ENCODE measurements at places on chromosomes 5 and 9.

- DNase-seq: no peak
Observed at GRCh38 chr9:93077811-93078210, 18.2 kb upstream of the CARD19 start.

DNA sequence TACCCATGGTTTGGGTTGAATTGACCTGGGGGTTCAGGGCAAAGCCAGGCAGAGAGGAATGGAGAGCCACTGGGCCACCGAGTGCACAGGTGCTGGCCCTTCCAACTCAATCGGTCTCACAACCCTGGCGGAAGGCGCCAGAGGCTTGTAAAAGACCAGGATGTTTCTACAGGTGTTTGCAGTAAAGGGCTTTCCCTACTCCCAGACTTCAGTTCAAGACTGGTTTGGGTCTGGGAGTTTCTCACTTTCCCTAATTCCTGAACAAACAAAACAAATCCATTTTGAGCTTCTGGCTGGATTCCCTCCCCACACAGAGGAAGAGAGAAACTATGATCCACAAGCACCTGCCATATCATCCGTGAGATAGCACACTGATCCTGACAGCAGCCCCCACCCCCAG, 125.2 kb upstream of the KLF4 start:
- DNase-seq: no peak

- no peak for DNase-seq
Observed at GRCh38 chr9:18905028-18905882, 127.8 kb downstream of the SAXO1 start.

DNA sequence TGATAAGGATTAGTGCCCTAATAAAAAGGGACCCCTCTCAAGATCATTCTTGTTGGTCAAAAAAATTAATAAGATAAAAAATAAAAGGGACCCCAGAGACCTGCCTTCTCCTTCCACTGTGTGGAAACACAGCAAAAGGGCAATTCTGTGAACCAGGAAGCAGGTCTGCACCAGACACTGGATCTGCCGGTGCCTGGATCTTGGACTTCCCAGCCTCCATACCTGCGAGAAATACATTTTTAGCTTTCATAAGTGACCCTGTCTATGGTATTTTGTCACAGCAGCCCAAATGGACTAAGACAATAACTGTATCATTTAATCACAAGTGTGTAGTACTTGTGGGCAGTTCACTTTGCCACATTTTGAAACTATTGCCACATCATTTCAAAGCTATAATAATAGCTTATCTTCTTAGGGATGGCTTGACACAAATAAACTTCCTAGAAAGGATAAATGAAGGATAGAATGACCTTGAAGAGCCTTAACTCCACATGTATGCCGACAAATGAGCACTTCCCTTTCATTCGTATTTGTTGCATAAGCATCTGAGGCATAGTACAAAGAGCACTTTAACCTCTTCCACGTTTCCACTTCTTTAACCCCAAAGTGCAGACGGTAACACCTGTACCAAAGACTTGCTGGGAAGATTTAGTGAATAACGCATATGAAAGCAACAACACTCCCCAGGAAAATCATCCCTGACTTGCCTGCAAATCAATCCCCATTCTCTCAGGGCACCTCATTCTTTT, 336.5 kb downstream of the RFX3 start:
- DNase-seq: no peak

GRCh38 chr9:97695995-97696802, 941 bp downstream of the XPA start:
- no peak for DNase-seq

DNA sequence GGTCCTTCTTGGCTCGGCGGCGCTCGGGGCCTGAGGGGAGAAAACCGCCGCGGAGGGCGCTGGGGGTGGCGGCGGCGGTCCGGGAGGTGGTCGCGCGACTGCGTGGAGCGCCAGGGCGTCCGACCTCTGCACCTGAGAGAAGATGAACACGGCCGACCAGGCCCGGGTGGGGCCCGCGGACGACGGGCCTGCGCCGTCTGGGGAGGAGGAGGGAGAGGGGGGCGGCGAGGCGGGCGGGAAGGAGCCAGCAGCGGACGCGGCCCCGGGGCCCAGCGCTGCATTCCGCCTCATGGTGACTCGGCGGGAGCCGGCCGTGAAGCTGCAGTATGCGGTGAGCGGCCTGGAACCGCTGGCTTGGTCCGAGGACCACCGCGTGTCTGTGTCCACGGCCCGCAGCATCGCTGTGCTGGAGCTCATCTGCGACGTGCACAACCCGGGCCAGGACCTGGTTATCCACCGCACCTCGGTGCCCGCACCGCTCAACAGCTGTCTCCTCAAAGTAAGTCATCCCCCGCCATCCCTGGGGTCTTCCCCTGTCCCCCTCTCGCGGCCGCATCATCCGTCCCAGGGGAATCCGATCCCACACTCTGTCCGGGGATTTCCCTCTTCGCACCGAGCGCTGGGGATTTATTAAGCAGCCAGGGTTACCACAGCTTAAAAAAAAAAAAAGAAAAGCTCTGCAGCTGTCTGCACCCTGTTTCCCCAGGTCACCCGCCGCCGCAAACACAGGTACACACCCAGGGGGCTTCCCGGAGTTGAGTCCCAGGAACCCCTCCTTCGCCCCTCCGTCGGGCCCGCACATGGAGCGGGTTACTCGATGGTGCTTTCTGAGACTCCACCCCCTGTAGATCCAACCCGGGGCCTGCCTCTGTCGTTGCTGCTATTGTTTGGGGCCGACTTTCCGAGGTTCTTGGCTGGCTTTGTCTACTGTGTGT, at the start of gene GTF3C4:
TSS of gene GTF3C4 (plus strand) at position 8 of the 935 bp plus-strand sequence. CDS start at position 143, 135 bp downstream.
- DNase-seq: no peak

DNA sequence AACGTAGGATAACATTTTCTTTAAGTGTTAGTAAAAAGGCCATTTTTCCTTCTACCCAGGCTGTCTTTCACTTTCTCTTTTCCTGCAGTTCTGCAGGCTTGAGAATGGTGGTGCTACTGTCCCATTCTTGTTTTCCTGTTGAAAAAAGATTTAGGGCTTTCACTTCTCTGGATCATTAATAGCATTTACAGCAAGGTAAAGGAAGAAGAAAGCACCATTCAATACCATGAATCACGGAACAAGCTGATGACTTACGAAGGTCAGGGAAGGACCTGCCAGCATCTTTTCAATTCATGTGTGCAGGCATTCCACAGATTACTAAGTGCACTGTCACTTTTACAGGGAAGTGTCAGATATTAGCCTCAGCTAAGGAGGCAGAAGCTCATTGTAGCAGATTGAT, 292.8 kb downstream of the YTHDC2 start:
- no peak for DNase-seq

DNA sequence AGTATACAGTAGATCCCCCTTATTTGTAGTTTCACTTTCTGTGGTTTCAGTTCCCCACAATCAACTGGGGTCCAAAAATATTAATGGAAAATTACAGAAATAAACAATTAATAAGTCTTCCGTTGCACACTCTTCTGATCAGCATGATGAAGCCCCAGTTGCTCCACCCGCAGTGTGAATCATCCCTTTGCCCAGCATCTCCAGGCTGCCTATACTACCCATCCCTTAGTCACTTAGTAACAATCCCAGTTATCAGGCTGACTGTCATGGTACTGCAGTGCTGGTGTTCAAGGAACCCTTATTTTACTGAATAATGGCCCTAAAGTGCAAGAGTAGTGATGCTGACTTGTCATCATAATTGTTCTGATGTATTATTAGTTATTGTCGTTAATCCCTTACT, 28.9 kb downstream of the SHC3 start:
- no peak for DNase-seq

DNA sequence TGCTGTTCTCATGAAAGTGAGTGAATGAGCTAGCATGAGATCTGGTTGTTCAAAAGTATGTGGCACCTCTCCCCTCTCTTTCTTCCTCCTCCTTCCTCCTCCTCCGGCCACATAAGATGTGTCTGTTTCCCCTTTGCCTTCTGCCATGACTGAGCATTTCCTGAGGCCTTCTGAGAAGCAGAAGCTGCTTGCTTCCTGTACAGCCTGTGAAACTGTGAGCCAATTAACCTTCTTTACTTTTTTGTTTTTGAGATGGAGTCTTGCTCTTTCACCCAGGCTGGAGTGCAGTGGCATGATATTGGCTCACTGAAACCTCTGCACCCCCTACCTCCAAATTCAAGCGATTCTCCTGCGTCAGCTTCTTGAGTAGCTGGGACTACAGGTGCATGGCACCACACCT, 6.1 kb downstream of the S100Z start:
- DNase-seq: no peak

GRCh38 chr5:1868886-1869475, 13.7 kb downstream of the IRX4 start:
- no peak for DNase-seq
